GM12878 (cell line): ENCODE measurements at places on chromosomes 1 and 21. TPM values are rescaled to one million over a fixed set of nuclear protein-coding genes. Genes with fewer than 3 reads are reported as not detected.

CELA3A gene
- not detected in 2 replicates for polyA plus RNA-seq

C1QB gene
- not detected in 2 replicates for polyA plus RNA-seq

SPRR3 gene
- polyA plus RNA-seq: not detected in 2 replicates

KIF2C gene
- polyA plus RNA-seq: 99.3 and 100 TPM in 2 replicates

PRAMEF33 gene
- not detected in 2 replicates for polyA plus RNA-seq

PUM1 gene
- polyA plus RNA-seq: 45.6 and 47.7 TPM in 2 replicates

LHX8 gene
- polyA plus RNA-seq: not detected in 2 replicates

OR14K1 gene
- not detected in 2 replicates for polyA plus RNA-seq
